ENCODE measurements at places on chromosomes 7 and 10.

- no peak for DNase-seq
Measured at GRCh38 chr7:139857791-139858190, 28.7 kb downstream of the TBXAS1 start.

GRCh38 chr10:71974489-71975021 lies 10.4 kb downstream of the CHST3 start:
- DNase-seq = no peak

- no peak for DNase-seq
Measured at GRCh38 chr10:51602326-51602725, 97.1 kb downstream of the CSTF2T start.

DNA sequence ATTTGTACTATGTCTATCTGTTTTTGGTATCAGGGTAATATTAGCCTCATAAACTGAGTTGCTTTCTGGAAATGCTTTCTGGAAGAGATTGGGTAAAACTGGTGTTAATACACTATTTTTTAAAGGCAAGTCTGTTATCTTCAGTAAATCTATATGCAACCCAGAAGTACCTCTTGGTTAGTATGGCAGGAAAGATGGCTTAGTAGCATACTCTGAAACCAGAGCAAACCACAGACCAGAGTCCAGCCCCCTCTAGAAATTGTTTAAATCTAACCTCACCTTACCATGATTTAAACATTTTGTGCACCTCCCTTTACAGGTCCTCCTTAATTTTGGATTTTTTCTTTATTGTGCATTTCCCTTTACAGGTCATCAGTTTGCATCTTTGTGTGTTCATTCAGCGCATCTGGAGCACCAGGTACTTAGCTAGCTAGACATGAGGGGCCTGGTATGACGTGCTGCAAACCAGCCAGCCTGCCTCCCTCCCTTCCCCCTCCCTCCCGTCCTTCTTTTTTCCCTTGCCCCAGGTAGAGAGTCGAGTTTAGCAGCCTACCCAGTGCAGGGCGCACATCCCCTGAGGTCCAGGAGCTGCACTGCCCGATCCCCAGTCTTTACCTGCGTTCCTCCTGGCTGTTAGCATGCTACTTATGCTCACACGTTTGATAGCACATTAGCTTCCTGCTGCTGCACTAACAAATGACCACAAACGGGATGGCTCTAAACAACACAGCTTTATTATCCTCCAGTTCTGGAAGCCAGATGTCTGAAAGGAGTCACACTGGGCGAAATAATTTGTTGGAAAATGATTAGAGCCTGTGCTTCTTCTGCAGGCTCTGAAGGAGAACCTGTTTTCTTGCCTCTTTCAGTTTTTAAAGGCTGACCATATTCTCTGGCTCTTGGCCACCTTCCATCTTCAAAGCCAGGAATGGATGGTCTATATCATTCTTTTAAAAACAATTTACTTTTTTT lies 299.9 kb upstream of the HABP2 start:
- no peak for DNase-seq

GRCh38 chr7:117251687-117252086 lies 71.2 kb downstream of the WNT2 start:
- DNase-seq = no peak

Data from stimulated activated CD8-positive, alpha-beta memory T cell treated with anti-CD3 and anti-CD28 coated beads, Interleukin-4, amount 100 ng/mL, for 1 hour (primary cell).